ENCODE measurements at places on chromosomes 7 and 10.

DNA sequence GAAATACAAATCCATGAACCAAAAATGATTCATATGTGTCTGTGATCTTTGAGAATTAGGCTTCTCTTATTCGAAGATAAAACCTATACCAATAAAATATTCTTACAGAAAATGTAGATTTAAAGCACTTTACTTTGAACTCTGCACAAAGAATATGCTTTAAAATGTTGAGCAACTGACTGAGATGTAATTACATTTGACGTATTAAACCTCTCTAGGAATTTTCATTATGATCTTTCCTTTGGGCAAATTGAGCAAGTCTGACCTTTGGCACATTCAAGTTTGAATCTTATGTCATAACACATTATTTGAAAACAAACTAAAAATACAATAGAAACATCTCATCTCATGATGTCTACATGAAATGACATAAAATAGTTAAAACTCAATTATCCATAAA, 69.2 kb upstream of the AHR start:
- DNase-seq = no peak

DNA sequence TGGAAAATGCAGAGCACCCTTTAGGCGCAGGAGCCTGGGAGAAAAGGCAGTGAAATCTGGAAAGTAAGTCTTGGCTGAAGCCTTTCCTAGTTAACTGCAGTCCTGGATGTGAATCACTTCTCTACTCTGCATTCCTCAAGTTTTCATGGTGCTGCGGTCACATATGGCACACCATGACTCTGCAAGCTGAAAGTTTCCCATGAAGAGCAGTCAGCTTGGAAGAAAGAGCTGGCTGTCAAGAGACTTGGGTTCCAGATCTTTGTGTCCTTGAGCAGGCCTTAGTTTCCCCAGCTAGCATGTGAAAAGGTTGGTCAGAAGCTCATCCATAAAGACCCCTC, 548.3 kb downstream of the SORCS3 start:
- DNase-seq = no peak

- no peak for DNase-seq
Measured at GRCh38 chr7:98687111-98687751, 70.1 kb downstream of the NPTX2 start.

GRCh38 chr7:86653919-86654659, 10.4 kb downstream of the GRM3 start:
- DNase-seq = no peak

DNA sequence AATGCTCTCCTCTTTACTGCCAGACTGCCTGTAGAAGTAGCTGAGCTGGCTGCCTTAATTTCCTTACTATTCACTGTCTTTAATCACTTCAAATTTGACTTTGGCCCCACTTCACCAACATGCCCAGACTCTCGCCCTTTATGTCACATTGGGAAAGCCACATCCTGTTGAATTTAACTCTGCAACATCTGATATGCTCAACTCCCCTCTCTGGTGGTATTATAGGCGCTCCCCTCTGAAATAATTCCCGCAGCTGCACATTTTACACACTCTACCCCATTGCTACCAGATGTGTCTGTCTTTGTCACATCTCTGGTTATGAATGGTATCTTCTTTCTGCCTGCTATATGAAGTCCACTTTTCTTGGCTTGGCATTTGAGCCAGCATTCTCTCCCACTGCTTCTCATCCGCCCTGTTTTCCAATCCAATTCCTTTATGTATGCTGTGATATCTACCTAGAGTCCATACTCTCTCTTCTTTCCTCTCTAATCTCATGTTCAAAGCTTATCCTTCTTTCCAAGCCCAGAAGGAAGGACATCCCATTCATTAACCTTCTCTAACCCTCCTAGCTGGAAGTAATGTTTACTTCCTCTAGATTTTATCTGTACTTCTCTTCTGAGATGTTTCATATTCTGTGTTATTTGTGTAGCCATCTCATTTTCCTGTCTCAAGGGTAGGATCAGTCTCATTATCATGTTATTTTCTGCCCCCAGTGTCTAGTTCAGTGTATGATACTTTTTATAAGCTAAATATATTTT, 134.5 kb downstream of the ST7 start:
- DNase-seq = no peak

GRCh38 chr10:7133278-7133677, 277.6 kb downstream of the SFMBT2 start:
- no peak for DNase-seq

DNA sequence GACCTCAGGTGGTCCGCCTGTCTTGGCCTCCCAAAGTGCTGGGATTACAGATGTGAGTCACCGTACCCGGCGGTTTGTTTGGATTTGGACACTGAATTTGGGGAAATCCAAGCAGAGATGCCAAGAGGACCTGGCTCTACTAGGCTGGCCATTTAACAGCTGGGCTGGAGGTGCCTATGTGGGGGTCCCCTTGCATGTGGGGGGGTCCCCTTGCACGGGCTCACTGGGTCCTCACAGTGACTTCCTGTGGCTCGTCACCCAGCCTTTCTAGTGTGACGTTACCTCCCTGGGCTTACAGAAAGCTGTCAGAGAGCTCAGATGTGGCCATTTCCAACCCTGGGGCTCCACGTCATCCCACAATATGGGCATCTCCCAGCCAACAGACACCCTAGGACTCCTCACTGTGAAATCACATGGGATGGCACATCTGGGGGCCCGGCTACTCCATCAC, 49.3 kb upstream of the GNA12 start:
- DNase-seq = no peak

DNA sequence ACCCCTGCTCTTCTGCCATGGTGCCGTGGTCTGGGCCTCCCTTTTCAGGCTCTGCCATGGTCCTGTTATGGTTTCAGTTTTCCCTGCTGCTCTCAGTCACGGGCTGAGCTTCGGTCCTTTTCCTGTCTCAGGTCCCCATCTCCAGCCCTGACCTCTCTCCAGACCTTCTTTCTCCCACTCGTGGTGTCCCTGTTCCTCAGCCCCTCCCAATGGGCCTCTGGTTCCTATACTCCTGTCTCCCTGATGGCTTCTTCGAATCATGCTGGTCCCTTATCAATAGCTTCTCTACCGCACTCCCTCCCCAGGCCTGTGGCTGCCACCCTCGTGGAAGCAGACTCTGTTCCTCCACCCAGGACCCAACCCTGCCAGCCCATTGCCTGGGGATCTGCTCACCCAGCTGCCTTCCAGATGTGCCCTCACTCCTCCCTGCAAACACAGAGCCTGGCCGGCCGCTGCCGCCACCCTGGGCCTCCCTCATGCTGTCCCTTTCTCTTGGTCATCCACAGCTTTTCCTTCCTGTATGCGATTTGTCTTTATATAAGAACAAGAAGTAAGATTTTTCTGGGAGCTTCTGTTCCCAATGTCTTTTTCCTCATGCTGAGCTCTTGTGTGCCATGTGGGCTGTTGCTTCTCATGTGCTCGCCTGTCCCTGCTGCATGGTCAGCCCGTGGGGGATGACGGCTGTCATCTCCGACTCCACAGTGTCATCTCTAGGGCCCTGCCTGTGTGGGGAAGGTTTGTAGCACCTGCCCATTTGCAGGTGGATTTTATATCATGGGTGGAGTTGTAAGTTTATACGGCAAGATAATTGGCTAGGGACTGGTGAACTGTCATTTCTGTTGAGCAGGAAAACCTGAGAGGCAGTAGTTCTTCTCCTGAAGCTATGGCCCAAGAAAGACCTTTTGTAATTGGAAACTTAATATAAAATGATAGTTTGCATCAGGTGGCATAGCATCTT, 126.7 kb downstream of the NT5C2 start:
- DNase-seq = no peak

DNA sequence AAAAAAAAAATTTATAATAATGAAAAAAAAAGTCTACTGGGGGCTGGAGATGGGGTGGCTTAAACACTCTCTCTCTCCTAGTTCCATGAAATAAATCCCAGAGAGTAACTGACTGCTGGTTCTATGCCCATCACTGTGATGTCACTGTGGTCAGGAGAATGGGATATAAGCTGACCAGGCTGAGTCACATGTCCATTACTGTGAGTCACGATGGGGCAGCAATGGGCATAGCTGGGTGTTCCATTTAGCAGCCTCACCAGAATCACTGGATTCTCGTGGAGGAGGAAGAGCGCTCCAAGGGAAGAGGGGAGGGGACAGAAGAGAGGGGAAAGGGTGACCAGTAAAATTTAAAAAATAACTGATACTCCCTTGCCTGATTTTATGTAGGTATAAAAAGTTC, 37.1 kb downstream of the MASTL start:
- DNase-seq = no peak

- DNase-seq = no peak
Measured at GRCh38 chr10:75100764-75101291, 10.6 kb upstream of the SAMD8 start.

DNA sequence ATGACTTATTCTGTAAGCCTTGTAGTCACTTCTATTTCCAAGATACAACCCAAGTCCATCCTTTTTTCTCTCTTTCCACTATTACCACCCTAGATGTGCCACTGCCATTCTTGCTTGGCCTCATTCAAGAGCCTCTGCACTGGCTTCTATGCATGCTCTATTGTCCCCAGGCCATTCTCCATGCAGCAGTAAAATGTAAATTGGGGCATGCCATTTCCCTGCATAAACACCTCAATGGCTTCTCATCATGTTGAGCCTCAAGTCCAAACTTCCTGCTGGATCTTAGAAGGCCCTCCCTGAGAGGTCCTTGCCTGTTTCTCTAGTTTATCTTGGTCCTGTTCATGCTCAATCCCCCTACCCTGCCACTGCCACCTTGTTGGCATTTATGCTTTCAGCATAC, 23.2 kb upstream of the WDFY4 start:
- DNase-seq = no peak

DNA sequence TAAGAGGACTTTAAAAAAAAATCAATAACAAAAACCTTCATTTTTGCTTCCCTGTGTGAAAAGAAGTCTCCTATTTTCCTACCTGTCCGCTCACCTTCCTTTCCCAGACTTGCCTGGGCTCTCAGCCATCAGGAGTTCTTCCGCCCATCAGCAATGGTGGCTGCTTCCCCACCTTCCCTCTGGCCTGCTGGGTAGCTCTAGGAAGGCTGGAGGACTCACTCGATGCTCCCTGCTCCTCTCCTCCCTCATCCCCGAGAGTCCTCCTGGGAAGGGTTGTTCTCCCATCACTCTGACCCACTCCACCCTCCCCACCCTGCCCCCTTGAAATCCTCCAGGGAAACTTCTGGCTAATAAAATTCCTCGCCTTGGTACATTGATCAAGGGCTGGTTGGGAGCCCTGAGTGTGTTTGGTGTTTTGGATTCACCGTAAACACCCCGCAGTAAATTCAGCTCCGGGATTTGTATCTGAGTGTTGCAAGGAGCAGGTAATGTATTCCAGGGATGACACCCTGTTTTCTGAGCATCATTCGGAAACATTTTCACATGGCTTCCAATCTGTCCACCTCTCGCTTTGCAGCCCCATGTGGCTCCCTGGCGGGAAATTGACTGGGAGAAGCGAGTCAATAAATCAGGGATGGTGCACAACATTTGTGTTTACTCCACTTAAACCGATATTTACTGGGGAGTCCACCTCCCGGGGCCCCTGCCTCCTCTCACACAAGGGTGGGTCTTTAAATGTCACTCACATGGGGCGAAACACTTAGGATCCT, 126.4 kb upstream of the SDK1 start:
- DNase-seq = no peak

- no peak for DNase-seq
Measured at GRCh38 chr7:108079276-108079647, 50.9 kb downstream of the LAMB4 start.

GRCh38 chr10:93223336-93223735, 149.6 kb downstream of the CYP26A1 start:
- DNase-seq = no peak

- DNase-seq = no peak
Measured at GRCh38 chr7:28362812-28363211, 49.5 kb upstream of the CREB5 start.

- DNase-seq = no peak
Measured at GRCh38 chr10:123038782-123039631, 30.2 kb downstream of the ACADSB start.

DNA sequence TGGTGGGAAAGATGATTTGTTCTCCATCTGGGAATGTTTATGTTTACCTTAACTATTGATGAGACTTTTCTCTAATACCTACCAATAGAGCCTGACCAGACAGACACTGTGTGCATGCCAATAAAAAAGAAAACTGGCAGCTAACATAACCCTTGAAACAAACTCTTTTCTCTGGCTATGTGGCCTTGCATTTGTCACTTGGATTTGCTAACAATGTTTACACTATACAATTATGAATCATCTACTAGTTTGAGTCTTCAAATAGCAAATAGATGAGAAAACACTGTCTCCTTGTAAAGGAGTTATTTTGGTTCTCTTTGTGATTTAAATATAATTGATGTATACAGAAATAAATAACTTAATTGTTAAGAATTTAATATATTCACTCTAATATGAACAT, 273.1 kb downstream of the SEMA3D start:
- no peak for DNase-seq

DNA sequence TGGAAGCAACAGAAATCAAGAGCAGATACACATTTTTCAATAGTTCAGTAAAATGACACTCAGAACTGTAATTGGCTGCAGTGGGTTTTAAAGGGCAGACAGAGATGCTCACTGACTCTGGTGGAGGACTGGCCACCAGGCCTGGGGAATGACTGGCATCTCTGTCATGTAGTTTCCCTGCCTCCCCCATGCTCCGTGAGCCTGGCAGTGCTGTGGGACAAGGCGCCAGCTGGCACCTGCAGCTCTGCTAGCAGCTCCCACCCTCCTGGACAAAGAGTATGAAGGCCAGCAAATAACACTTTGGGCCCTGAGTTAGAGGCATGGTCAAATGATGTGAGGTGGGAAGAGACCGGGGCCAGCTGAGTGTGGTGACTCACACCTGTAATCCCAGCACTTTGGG, 15.0 kb downstream of the TSPAN33 start:
- DNase-seq = no peak

Measured in effector CD4-positive, alpha-beta T cell (primary cell).